Epithelial cell of esophagus (primary cell): ENCODE measurements at places on chromosomes 6 and 20.

DNA sequence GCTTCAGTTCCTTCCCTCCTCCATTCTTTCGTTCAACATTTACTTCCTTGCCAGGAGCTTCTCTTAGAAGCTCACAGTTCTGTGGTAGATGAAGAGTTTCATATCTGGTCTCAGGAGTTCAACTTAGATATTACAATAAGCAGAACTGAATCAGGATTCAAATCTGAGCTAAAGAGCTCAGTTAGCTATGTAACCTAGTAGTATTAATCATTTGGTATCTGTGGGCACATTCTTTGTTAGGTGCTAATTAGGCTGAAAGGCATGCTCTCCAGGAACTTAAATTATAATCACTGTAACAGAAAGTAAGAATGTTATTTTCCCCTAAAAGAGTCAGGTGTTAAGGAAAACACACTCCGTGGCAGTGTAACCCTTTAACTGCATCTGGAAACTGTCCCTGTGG is 8.4 kb downstream of the ZNF76 start:
- DNase-seq: no peak

DNA sequence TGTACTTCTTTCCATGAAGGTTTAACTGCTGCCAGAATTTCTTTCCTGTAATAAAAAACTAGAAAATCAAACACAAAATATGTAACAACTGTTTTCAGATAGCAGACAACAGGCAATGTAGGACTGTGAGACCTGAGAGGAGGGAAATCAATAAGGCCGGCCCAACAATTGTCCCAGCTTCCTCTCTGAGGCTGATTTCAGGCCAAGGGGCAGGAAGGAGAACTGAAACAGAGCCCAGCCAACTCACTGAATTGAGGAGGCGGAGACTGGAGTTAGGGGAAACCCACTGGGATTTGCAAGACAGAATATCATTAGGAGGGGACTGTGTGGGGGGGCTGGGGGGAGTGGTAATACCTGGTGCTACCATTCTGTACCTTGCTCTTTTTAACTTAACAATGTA is 42.2 kb downstream of the FLRT3 start:
- DNase-seq: no peak

DNA sequence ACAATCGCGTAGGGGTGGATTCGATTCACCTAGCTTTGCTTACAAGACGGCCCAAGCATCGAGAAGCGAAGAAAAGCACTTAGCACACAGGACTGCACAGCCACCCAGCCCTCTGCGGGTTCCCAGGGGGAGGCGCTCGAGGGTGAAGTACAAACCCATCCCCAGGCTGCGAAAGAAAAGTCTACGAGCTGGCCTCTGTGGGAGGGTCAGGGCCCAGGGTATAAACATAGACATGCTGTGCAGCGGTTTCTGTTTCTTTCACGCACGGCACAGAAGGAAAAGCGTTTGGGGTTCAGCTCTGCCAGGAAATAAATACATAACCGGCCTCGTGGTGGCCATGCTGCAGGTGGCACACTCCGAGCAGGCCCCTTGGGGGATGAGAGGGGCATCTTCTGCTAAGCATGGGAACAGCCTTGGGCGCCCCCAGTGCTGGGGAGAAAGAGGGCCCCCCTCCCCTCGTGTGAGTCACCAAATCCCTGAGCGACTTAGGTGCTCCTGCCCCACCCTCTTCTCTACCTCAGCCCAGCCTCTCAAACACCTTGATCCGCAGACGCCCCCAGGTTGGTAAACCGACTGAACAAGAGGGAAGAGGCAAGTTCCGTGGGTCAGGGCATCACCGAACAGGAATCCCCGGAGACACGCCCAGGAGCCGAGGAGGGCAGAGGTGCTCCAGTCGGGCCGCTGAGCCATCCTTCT is 91.6 kb upstream of the RIPOR2 start:
- DNase-seq: no peak

DNA sequence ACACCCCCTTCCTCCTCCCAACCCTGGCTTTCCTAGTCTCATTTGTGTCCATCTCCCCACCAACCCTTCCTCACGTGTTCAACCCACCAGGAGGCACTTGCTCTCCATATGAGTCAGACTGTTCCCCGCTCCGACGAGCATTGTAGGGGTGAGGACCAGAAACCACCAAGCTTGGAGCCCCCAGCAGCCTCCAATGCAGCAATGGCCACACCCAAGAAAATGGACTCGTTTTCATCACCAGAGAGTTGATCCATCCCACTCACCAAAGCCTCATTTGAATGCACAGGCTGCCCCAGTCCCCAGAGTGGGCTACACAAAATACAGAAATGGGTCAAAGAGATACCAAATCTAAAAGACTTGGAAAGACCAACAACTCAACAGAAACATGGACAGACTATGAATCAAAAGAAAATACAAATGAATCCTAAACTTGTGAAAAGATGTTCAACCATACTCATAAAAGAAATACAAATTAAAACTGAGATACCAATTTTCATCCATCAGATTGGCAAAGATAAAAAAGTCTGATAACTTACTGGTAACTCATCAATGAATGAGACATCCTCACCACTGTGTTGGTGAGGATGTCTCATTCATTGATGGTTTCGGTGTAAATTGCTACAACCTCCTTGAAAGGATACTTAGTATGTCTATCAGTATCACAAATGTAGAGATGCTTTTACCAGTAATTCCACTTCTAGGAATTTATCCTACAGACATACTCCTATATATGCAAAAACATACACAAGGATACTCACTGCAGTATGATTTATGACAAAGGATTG is 68.1 kb downstream of the TRERF1 start:
- DNase-seq: no peak

DNA sequence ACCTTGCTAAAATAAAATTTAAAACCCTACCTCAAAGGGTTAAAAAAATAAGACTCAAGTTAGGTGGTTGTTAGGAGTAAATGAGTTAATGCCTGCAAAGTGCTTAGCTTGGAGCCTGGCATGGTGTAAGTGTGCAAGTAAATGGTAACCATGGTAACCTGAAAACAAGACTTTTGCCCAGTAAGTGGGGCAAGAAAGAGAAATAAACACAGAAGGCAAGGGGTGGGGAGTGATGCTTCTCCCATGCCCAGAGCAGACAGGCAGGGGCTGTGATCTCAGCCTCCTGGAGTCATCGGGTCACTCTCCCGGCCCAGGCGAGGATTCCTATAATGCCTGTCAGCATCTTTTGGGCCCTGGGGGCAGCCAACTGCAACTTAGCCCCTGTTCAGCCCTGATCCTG is 59.2 kb upstream of the SLC32A1 start:
- DNase-seq: no peak

DNA sequence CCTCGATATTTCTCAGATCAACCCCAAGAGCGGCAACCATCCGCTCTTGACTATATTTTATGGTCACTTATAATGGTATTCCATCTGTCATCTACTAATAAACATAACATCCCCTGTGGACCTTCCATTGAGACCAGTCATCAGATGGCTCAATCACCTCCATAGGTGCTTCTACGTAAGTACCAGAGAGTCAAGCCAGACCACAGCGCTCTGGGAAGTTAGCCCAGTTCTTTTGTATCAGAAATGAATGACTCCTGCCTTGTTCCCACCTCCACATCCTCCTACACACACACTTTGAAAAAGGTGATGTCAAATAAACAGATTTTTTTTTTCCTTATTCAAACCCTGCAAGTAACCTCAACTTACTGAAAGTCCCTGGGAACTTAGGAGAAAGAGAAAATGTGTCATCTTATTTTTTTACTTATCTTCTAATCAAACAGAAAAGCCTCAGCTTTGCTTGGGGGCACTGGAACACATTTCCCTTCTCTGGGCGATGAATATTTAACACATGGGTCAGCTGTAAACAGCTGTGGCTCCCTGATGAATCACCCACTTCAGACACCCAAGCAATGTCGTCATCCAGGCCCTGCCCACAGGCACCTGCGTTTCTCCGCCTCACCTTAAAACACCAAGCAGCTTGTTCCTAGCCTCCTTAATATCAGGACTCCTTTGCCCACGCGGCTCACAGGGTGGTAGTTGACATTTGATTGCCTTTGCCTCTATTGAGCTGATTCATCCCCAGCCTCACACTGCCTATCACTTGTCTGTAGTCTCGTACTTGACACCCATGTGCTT is 121.4 kb upstream of the LY86 start:
- peak; percentile 99 for DNase-seq

DNA sequence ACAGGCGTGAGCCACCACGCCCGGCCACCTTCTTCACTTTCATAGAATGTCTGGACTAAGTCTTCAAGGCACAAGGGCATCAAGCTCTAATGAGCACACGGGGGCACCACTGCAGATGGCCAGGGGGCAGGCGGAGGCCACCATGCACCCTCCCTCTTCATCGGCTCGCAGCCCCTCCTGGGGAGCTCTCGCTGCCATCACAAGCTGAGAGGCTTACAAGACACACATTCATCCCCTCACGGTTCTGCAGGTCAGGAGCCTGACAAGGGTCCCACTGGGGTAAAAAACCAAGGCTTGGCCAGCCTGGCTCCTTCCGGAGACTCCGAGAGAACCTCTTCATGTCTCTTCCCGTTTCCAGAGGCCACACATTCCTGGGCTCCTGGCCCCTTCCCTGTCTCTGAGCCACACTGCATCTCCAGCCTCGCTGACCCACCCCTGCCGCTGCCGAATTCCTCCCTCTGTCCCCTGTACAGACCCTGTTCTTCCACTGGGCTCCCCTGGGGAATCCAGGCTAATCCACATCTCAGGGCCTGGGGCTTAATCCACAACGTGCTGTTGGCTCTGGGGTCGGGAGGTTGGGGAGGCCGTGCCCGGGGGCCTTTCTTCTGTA is 19.8 kb downstream of the DLL1 start:
- no peak for DNase-seq

GRCh38 chr20:8946036-8946940 is 122.6 kb upstream of the PLCB4 start:
- DNase-seq: no peak

DNA sequence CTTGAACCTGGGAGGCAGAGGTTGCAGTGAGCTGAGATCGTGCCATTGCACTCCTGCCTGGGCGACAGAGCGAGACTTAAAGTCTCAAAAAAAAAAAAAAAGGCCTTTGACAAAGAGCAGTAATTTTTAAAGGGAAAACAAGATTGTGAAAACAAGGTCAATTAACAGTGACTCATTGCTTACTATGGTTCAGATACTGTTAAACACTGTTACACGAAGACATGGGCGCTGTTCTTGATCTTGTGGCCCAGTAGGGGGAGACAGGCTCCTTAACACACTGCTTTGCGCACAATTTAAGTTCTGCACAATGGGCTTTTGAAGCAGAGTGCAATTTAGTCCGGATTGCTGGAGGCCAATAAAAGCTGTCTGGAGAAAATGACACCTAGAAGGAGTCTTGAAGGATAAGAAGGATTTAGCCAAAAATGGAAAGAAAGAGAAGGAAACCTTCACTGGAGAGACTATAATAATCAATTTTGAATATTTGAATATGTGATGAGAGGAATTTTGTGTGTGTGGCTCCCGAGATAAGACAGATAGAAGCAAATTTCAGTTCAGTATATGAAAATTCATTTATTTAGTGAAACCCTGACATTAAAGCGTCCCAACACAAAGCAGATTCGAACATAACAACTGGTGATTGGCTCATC is 6.0 kb upstream of the LATS1 start:
- peak; percentile 87 for DNase-seq

DNA sequence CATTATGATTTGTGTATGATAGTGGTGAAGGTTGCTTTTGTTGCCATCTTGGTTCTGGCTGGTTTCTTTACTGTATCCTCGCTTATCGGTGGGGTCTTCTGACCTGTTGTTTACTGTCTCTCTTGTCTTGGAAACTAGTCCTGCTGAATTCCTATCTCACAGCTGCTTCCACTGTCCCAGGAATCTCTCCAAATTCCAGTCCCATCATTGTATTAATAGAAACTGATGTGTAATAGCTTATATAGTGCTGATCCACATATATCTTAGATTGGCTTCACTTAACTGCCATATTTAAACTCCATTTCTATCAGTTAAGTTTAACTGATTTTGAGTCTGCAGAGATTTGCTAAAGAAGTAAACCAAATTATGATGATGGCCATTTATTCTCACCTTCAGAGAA is 5.9 kb downstream of the GTF2H5 start:
- no peak for DNase-seq

GRCh38 chr6:2843138-2843740 is 1.6 kb upstream of the SERPINB1 start:
- DNase-seq: no peak

DNA sequence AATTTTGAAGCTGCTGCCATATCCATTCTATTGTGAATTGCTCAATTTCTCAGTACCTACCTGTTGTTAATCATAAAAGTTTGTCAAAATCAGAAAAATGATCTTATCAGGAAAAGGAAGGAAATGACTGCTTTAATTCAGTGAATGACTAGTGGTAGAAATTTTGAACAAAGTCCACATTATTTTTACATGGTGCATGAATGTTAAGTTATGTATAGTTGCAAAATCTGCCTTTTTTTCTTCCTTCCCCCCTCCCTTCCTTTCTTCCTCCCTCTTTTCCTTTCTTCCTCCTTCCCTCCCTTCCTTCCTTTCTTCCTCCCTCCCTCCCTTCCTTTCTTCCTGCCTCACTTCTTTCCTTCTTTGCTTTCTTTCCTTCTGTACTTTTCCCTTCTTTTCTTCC is 127.1 kb upstream of the TSHZ2 start:
- no peak for DNase-seq

- peak; percentile 100 for DNase-seq
Observed at GRCh38 chr6:12472601-12473038, 182.5 kb downstream of the EDN1 start.

DNA sequence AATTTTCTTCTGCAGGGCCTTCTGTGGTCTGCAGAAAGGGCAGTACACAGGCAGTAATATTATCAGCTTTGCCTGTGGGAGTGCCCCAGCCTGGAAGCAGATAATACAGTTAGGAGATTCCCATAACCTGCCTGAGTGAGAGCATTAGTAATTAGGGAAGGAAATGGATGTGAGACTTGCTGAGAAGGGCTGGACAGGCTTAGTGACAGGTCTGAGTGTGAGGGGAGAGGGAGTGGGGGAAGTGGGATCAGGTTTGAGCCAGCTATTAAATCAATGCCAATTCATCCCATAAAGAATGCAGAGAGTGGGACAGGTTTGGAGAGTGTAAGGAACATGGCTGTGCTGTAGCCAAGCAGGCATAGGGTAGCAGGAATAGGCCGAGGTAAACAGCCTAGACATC is 10.1 kb upstream of the CFAP206 start:
- DNase-seq: no peak
